ENCODE measurements at places on chromosomes 3 and 15.

DNA sequence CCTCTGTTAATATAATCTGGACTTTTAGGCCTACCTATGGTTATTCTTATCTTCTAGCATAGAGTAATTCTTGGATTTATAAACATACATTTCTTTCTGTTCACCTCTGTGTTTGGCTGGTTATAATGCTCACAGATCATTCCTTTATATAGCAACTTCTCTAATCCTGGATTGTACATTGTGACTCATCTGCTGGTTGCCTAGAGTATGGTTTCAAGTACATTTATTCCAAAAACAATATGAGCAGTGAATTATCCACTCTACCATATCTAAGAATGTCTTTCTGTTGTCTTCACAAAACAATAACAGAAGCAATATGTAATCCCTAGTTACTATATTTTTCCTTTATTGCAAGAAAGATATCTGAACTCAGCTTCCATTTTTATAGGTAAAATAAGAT, 35.3 kb downstream of the FSIP1 start:
- DNase-seq: no peak

GRCh38 chr15:60152386-60152785, 148.3 kb downstream of the FOXB1 start:
- DNase-seq: no peak

- peak; percentile 56 for DNase-seq
Observed at GRCh38 chr15:96331144-96331944, 844 bp downstream of the NR2F2 start.

DNA sequence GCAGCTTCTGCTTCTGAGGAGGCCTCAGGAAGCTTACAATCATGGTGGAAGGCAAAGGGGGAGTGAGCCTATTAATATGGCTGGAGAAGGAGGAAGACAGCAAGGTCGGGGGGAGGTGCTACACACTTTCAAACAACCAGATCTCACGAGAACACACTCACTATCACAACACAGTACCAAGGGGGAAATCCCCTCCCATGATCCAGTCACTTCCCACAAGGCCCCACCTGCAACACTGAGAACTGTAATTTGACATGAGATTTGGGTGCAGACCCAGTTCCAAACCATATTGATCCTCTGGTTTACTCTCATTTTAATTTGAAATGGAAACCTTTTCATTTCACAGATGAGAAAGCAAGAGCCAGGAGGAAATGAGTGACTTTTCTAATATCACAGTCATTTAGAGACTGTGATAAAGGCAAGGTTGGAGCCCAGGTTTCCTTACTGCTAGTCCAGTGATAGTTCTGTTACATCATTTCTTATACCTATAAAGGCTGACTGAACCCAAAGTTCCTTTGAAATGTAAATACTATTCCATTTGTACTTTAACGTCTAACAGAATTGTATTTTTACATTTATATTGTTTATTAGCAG, 105.8 kb upstream of the GAP43 start:
- DNase-seq: no peak

- no peak for DNase-seq
Observed at GRCh38 chr3:143439817-143440216, 320.2 kb downstream of the CHST2 start.

- no peak for DNase-seq
Observed at GRCh38 chr3:143808030-143808429, 40.2 kb downstream of the SLC9A9 start.

- no peak for DNase-seq
Observed at GRCh38 chr3:69271098-69271497, 114.8 kb downstream of the FRMD4B start.

All from endothelial cell (in vitro differentiated cells).